ENCODE measurements at places on chromosomes 5 and 9.
A peak's percentile ranks its signal among the peaks of the same experiment; 100 is the strongest.

- DNase-seq, result no peak
These were observed 73.3 kb downstream of the SNX18 start for GRCh38 chr5:54590824-54591223.

- DNase-seq, result no peak
These were observed 300 bp upstream of the SVEP1 start for GRCh38 chr9:110579862-110580219.

GRCh38 chr5:151680944-151681427 is 5.7 kb downstream of the SPARC start:
- no peak for DNase-seq

- no peak for DNase-seq
These were observed 22.2 kb downstream of the COL27A1 start for GRCh38 chr9:114177423-114178064.

GRCh38 chr5:107801061-107801460 is 130.3 kb upstream of the EFNA5 start:
- no peak for DNase-seq

DNA sequence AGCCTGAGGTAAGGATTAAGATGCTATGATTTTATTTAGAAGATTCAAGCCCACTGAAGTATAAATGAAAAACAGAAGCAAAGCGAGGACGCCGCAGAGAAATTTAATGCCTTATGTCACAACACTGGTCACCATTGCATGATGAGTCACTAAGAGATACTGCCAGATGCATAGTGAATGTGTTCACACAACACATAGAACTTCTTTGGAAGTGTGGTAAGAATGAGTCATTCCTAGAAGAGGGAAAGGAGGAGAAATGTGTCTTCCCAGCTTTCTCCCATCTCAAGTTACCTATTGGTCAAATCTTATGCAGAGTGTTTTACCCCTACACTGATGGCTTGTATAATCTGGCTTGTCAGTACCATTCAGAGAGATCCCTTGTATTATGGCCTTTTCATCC is 465.3 kb upstream of the ARRDC3 start:
- DNase-seq, result no peak

DNA sequence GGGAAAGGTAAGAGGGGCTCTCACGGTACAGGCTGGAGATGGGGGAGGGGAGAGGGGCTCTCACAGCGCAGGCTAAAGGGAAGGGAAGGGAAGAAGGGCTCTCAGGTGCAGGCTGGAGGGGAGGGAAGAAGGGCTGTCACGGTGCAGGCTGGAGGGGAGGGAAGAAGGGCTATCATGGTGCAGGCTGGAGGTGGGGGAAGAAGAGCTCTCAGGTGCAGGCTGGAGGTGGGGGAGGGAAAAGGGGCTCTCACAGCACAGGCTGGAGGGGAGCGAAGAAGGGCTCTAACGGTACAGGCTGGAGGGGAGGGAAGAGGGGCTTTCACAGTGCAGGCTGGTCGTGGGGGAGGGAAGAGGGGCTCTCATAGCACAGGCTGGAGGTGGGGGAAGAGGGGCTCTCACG is 4.6 kb downstream of the SLC6A18 start:
- no peak for DNase-seq

- no peak for DNase-seq
These were observed 266.0 kb upstream of the TRIM32 start for GRCh38 chr9:116420993-116421538.

- DNase-seq, result no peak
These were observed 521.6 kb upstream of the ST8SIA4 start for GRCh38 chr5:101424530-101425175.

DNA sequence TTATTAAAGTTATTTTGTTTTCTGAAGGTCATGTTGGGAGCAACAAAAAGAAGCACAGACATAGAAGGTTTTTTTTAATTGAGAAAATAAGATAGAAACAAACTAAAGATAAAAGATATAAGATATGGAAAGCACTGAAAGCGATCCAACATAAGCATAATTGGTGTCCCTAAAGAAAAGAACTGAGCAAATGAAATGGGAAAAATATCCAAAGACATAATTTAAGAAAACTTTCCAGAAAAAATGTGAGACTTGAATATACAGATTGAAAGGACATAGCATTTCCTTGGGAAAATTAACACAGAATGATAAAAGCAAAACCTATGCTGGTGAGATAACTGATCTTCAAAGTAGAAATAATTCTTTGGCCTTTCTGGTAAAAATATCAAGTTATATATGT is 289.3 kb downstream of the KIAA0825 start:
- DNase-seq, result no peak

DNA sequence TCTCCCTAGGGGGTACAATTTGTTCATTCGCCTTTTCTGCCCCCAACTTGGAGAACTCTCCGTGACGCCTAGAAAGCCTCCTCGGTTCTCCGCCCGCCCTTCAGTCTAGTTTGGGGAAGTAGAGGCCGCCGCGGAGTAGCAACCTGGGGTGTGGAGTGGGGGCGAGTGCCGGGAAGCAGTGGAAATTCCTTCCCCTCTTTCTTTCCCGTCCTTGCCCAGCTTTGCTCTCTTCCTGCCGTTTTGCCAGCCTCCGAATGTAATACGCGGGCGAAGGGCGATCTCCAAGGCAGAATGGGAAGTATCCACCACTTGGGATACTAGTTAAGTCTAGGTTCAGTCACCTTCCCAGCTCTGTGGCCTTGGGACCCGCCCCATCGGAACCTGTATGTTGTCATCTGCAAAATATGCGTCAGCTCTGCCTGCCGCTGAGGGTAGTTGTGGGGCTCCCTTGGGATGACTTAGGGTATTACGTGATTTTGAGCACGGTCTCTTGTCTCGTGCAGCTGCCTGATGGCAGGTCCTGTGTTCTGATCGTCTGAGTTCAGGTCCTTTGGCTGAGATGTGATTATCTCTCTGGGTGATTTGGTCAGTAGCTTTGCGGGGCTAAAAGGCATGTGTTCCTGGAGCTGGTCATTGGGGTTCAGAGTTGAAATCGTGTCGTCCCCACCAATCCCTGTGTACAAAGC is 724 bp downstream of the PAM start:
- DNase-seq, result peak; percentile 10

- DNase-seq, result no peak
These were observed 35.0 kb upstream of the NCS1 start for GRCh38 chr9:130137081-130137640.
